ENCODE measurements at places on chromosomes 6 and 20.
A peak's percentile ranks its signal among the peaks of the same experiment; 100 is the strongest.

- no peak for DNase-seq
Observed at GRCh38 chr20:36728986-36729385, 16.9 kb downstream of the NDRG3 start.

- DNase-seq = peak; percentile 34
Observed at GRCh38 chr6:111872401-111873177, 663 bp downstream of the FYN start.

DNA sequence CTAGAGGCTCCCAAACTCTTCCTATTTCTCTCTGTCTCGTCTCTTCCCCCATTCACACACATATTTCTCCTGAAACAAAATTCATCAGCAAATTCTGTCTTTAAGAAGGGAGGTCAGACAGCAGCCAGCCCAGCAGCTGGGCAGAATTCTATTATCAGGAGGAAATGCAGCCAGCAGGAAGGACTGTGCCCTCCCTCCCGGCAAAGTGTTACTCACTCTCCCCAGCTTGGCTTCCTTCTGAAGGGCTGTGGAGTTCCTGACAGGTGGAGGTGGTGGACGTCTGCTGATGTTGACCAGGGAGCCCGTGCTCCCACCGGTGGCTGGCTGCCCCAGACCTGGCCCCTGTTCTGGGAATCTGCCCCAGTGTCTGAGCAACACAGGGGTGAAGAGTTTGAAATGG lies 37.3 kb downstream of the KCNB1 start:
- no peak for DNase-seq

DNA sequence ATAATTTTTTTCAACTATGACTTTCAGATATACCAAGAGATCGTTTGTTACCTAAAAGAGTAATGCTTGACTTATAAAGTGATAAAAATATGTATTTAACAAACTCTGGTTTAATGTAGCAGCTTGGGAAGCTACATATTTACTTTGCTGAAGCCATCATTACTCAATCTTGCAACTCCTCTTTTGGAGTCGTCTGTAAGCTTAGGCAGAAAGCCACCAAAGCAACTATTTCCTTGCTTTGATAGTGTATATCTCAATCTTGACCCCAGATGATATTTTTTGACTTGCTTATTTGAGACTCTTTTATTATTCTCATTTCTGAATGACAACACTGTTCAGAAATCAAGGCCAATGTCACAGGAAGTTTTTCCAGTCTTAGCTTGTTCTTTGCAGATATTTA lies 183.0 kb downstream of the SAMD5 start:
- no peak for DNase-seq

GRCh38 chr6:81865712-81866111 lies 113.2 kb upstream of the TENT5A start:
- DNase-seq = no peak

GRCh38 chr6:168297643-168298042 lies 21.9 kb downstream of the DACT2 start:
- DNase-seq = no peak

DNA sequence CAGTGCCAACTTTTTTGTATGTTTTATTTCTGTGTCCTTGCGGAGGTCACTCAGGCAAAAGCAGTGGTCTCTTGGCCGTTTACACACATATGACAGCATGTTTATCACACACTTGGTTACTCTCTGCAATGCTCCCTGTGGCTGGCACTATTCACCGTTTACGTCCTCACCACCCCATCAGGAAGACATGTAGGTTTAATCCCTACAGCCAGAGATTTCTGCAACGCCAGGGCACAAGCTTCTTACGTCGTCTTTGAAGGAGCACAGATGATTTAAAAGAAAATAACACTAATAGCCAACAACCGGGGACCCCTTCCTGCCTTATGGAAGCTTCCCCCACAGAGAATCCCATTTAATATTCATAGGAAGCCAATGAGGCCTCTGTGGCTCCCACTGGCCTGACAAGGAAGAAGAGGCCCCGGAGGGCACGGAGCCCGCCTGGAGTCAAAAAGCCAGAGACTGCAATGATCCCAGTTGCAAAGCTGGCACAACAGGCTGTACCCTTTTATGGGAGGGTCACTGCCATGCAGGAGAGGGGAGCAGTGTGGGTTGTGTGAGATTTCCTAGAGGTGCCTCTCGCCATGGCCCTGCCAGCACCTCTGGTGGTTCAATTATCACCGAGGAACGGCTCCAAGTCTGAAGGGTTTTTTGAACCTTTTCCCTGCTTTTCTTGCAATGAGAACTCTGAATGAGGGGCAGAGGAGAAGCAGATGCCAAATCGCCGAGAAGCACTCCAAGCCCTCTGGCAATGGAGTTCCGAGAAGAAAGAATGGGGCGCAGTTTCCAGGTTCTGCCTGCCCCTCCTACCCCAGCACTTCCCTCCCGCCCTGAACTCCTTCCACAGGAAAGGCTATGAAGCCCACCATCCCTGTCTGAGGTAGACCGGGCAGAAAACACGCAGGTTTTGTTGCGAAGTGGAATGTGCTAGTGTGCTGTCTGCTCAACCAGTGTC lies 96.2 kb downstream of the THBS2 start:
- DNase-seq = no peak

DNA sequence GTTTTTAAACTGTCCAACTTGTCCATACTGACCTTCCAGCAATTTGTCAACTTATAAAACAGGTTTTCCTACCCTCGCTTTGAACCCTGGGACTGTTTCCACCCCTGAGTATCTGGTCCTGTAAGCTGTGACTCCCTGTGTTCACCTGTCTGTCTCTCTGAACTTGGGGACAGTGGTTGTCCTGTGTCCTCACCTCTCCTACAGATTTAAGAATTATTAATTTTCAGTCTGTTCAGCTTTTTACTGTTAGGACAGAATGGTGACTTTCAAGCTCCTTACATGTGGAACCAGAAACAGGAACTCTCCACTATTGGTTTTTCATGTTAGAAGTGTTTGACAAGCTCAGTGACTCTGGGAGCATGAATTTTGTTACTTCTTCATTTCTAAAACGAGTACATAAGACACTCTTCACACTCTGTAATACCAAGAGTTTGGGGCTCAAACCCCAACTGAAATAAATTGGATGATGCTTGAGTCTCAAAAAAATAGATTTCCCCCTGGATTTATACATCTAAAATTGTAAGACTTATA lies 713.9 kb downstream of the COL12A1 start:
- no peak for DNase-seq

DNA sequence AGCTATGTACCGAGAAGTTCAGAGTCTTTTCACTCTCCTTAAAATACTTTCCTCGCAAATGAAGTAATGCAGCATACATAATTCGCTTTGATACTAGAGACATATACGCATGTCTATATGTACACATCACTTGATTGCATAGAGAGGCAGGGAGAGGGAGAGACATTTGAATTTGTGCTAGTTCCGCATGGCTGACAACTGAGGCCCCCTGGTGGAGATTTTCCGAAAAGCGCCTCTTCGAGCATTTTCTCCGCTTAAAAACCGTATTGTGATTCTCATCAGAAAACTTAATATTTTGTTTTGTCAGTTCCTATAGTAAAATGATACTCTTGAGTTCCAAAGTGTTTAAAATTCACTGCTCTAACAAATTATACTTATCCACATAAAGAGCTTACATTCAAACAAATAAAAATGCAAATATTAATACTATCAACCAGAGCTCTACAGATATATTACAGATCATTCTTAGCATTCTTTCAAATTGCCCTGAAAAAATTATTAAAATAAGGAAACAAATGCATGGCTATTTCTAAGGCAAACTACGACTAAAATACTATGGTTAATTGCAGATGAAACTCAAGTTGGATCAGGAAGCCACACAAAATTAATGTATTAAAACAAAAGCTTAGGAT lies 637 bp downstream of the MYLK4 start:
- peak; percentile 55 for DNase-seq

- DNase-seq = no peak
Observed at GRCh38 chr6:138429761-138430160, 25.7 kb downstream of the HEBP2 start.

DNA sequence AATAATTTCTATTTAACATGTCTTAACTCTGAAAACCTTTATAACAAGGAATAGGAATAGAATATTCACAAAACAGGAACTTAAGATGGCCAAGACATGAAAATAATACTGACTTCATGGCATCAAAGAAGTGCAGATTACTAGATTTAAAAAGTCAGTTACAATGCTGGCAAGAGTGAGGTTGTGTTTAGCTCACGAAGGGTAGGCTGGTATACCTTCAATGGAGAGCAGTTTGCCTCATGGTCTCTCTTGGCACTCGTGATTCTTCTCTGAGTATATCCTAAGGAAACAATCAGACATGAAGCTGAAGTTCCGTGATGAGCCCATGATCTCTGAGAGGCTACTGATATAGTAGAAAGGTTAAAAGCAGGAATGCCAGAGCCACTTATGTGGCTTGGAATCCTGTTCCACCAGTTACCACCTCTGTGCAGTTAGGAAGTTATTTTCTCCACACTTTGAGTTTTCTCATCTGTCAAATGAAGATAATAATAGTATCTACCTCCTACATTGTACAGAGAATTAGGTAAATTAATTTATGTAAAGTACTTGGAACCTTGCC lies 7.2 kb downstream of the NCOA7 start:
- DNase-seq = no peak

GRCh38 chr20:53845980-53846379 lies 224.4 kb downstream of the BCAS1 start:
- no peak for DNase-seq
